ENCODE measurements at places on chromosomes 5 and 9.

- DNase-seq: no peak
Observed at GRCh38 chr9:1051210-1051583, 1.0 kb downstream of the DMRT2 start.

- DNase-seq: no peak
Observed at GRCh38 chr5:32031089-32031488, 143.0 kb downstream of the GOLPH3 start.

- DNase-seq: no peak
Observed at GRCh38 chr9:135051316-135052038, 36.0 kb upstream of the OLFM1 start.

DNA sequence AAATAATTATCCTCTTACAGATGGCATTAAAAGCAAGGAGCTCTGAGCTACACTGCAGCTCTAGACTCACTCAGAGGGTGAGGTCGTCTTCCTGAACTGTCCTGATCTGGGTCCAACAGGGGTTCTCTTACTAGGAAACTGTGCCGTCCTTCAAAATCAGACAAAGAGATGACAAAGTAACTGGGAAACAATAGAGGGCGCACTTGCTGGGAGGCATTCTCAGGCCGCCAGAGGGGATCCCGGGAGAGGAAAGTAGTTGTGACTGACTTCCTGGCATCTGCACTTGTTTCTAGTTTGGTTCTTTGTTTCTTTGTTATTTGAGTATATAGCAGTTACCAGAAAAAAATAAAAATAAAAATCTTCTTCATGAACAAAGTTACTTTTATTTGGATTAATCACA is 142.9 kb upstream of the MSX2 start:
- DNase-seq: no peak

DNA sequence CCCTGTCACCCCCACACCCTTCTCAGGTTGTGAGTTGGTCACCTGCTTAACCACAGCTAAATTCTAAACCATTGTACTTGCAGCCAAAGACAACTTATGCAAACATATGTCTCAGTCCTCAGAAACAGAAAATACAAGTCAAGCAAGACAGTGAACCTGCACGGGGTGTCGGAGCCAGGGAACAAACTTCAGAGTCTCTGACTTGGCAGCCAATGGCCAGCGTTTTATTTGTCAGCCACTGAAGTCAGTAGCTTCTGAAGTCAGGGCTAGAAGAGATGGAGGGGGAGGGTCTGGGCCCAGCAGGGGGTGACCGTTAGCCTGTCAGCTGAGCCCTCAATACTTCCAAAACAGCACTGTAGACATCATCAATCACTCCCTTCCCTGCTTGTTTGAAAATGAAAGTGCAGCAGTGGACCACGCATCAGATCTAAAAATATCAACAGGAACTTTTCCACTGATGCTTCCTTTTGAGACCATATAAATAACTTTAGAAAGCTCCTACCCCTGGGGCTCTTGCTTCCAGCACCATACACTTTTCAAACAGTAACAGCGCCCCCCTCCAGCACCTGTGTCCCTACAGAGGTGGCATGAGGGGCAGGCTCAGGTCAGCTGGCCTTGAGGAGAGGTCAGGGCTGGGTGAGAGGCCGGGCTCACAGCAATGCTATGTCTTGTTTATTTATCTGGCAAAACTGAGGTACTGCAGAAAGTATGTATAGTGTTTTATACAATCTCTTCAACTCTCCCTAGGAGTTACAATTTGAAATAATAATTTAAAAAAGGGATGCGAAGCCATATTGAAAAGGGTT is 142.5 kb downstream of the ACER2 start:
- DNase-seq: no peak

DNA sequence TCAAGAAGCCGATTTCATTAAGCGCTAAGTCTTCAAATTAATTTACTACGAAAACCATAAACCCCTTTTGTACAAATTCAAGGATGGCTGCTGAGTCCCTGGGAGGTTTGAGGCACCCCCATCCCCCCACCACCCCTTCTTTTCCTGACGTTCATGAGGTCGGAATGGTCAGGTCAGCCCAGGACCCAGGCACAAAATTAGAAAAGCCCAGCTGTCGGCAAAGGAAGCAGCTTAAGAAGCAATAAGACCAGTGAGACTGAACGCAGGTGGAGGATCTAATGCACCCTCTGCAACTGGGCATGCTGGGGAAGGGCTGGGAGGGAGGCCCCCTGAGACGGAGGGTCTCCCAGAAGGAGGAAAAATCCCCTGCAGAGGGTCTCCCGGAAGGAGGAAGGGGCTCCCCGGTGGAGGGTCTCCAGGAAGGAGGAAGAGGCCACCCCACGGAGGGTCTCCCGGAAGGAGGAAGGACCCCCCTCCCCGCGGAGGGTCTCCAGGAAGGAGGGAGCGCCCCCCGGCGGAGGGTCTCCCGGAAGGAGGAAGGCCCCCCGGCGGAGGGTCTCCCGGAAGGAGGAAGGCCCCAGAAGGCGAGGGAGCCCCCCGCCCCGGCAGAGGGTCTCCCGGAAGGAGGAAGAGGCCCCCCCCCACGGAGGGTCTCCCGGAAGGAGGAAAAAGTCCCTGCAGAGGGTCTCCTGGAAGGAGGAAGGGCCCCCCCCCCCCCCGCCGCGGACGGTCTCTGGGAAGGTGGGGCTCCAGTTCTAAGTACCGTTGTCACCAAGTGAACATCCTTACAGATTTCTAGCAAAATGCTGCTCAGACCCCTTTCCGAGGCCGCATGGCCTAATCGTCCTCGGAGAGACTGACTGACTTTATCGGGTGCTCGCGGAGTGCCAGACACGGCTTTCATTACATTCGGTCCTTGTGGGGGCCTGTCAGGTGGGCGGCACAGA is 74.4 kb upstream of the FCN1 start:
- peak; percentile 42 for DNase-seq

- DNase-seq: no peak
Observed at GRCh38 chr5:88741964-88742363, 141.0 kb downstream of the MEF2C start.

DNA sequence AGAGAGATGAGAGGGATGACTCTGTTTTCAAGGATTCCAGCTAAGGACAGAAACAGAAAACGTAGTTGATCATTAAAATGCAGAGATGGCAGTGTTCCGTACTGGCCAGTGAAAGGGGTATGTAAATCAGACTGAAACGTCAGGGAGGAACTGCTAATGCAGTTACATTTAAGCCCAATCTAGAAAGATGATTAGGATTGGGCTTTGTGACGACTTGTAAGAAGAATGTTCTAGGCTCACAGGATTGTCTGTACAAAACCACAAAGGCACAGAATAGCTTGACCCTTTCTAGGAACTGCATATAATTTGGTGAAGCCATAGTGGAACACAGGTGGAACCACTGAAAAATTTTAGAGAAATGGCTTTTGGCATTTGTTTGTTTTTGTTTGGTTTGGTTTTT is 55.6 kb upstream of the TESK1 start:
- DNase-seq: no peak

- DNase-seq: no peak
Observed at GRCh38 chr5:171094356-171094755, 214.7 kb upstream of the TLX3 start.

DNA sequence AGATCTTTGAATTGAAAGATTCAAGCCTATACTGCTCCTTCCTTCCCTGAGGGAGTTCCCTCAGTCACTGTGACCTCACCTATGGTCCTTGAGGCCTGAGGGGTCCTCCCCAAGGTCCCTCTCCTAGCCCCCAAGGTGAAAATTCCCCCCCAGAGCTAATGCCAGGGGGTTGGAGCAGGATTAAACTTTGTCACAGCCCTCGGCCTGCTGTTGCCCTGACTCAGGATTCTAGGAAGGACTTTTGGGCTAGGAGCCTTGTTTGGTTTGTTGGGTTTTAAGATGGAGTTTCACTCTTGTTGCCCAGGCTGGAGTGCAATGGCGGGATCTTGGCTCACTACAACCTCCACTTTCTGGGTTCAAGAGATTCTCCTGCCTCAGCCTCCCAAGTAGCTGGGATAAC is 123.2 kb downstream of the C5orf15 start:
- DNase-seq: peak; percentile 45

DNA sequence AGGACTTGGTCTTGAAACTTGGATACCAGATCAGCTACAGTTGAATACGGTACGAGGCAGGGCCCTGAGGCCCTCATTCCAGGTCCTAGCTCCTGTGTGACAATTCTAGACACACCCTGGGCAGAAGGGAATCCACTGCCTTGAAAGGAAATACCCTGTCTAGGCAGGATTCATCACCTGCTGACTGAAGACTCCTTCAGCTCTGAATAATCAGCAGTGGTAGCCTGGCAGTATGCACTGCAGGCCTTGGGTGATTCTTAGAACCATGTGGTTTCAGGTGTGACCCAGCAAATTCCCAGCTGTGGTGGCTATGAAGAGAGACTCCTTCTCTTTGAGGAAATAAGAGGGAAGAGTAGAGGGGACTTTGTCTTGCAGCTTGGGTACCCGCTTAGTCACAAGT is 17.2 kb upstream of the EFNA5 start:
- DNase-seq: no peak

DNA sequence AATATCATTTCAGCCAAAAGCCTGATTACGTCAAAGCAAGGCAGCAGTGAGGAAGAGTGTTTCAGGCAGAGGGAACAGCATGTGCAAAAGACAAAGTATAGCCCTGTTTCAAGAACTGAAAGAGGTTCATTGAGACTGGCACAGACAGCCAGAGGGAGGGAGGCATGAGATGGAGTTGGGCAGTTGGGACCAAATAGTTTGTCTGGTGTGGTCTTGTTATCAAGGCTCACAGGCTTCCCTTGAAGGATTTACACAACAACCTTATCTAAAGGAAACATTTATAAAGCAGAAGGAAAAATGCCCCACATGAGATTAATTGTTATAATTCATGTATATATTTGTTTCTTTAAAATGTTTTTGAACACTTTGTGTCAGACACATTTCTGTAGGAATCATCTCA is 253.3 kb downstream of the DMAC1 start:
- DNase-seq: no peak

DNA sequence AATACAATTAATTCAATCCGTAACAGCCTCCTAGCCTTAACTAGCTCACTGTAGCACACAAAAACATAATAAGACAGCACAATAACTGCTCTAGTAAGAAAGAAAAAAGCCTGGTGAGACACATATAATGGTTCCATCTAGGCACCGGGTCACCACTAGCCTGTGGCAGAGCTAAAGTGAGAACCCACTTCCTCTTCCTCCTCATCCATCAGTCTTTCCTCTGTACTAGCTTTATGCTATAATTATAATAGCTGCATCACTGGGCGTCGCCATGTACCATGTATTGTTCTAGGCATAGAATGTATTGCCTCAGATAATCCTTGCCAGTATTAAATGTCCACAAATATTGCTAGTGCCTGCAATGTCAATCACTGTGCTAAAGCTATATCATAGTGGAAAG is 23.1 kb downstream of the ADRB2 start:
- no peak for DNase-seq

GRCh38 chr9:99241106-99241505 is 19.0 kb downstream of the SEC61B start:
- no peak for DNase-seq

DNA sequence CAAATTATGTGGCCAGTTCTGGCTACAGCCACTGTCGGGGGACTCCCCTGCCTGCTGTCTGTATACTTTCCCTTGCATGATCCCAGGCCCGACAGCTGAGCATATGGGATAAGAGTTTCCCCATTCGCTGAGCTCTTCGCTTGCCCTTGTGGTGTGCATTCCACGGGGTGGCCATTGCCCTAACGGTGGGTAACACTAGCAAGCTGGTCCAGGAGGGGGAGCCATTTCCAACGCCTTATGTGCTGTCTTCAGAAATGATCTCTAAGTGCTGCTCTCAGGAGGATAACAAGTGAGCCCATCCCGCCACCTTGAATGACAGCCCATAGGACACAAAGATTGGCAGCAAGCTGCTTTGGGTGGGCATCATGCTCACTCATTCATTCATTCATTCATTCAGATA is 190.9 kb downstream of the FSTL4 start:
- no peak for DNase-seq

Data from activated effector memory CD4-positive, alpha-beta T cell treated with anti-CD3 and anti-CD28 coated beads, Interleukin-2, amount 50 U/mL, for 16 hours (primary cell).